Epithelial cell of proximal tubule (primary cell): ENCODE measurements at places on chromosomes 6 and 20. TPM values are rescaled to one million over a fixed set of nuclear protein-coding genes. Genes with fewer than 3 reads are reported as not detected.

Gene KHDRBS2
- total RNA-seq: 0.22 TPM in 1 of 2 replicates, not detected in the other

Gene SMLR1
- not detected in 2 replicates for total RNA-seq

Gene KIFC1
- 117 and 126 TPM in 2 replicates for total RNA-seq

Gene TTPAL
- 7.9 and 11.0 TPM in 2 replicates for total RNA-seq

Gene SCRT2
- not detected in 2 replicates for total RNA-seq

Gene MDFI
- 48.5 and 61.2 TPM in 2 replicates for total RNA-seq

Gene SLC17A1
- total RNA-seq: not detected in 2 replicates

Gene SIRPG
- not detected in 2 replicates for total RNA-seq

Gene CST4
- not detected in 2 replicates for total RNA-seq

DNA sequence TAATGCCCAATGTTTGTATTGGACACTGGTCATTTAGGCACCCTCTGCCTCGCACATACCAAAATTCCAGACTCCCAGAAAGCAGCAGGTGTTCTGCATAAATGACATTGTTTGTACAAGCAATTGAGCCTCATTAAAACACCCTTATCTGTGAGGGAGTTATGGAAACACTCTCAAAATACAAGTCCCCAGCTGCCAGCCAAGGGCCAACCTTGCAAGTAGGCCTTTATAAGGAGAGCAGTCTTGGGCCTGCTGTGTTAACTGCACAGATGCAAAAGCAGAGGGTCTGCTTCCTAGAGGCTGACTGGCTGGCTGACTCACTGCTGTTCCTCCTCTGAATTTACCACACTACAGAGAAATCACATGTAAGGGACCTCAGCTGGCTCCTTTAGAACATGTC, 150.4 kb upstream of the HMGN3 start:
- DNase-seq: no peak

- no peak for DNase-seq
Measured at GRCh38 chr6:72651174-72651573, 29.3 kb downstream of the KCNQ5 start.

- no peak for DNase-seq
Measured at GRCh38 chr6:135086414-135086764, 31.8 kb upstream of the HBS1L start.

GRCh38 chr20:35598899-35599775, 16.5 kb upstream of the SPAG4 start:
- no peak for DNase-seq

GRCh38 chr6:154566866-154567265, 56.4 kb upstream of the CNKSR3 start:
- DNase-seq: no peak

DNA sequence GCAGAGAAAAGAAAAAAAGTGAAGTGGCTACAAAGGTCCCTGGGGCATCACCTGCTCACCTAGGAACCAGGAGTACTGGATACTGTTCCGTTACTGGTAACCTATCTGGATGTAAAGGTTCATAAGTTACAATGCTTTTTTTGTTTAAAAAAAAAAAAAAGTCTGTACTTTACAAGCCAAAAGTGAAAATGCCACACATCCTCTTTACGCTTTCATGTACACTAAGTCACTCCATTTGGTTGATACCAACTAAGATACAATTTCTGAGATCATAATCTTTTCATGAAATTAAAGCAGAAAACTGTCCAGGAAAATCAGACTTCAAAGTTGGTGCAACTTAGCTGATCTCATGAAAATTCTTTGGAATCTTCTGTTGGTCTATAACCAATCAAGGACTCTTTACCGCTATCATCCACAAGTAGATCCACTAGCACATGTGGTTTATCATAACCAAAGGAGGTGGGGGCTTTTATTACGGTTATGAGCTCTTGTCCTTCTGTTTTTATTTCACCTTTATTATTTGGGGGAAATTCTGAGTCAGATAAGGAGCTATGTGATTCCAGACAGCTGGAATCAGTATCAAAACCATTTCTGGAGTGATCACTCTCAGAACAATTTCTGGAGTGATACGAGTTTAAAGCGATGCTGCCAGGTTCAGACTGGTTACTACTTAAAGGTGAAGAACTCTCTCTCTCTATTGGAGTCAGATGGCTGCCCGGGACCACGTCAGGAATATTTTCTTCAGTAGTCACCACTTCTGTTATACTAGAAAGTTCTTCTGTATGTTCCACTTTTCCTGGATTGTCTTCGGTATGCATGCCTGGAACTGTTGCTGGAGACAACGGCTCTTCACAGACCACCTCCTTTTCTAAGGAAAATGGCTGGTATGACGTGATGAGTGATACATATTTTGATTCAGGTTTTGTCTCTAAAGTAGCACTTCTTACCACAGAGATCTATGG, 21.2 kb downstream of the IFNGR1 start:
- no peak for DNase-seq

DNA sequence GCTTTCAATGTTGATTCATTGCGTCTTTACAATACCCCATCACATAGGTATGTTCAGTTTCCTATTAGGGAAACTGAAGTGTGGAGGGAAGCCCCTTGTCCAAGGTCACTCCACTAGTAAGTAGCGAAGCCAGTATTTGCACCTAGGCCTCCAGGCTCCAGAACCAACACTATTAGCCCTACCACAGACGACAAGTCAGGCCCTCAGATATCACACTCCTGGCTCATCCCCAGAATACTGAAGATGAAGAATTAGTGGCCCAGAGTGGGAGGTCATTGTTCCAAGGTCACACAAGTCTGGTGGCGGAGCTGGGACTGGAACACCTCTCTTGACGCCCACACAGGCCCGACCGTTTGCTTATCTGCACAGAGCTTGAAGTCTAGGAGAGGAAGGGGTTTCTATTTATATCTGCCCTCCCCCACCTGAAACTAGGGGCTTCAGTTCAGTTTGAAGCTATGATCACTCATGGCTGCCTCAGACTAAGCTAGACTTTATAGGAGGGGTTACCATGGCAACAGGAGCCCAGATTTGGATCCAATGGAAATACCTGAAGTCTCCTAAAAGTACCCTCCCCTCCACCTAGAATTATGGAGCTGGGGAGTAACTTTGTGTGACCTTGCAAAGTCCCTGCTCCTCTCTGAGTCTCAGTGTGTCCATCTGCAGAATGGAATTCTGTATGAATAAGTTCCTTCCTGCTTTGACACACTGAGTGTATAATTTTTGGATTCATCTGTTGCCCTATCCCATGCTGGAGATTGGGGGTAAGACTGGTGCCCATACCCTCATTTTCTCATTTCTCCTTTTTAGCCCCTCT, 2.2 kb downstream of the SNTA1 start:
- no peak for DNase-seq

GRCh38 chr20:25084626-25085187, 2.8 kb upstream of the VSX1 start:
- no peak for DNase-seq

DNA sequence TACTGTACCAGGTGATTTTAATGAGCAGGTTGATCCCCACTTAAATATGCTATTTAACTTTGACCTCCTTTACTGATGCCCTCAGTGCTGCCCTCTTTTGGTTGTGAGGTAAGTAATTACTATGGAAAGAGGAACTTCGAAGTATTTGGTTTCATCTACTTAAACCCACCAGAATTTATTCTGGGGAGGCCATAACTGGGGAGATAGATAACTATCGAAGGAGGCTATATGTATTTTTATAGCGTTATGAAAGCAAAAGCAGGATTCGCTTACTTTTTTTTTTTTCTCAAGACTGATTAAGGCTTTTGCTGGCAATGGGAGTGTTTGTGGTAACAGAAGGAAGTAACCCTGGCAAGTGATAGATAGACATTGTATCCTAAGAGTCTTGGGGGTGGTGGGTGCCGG, 168.9 kb upstream of the CENPW start:
- no peak for DNase-seq

- DNase-seq: no peak
Measured at GRCh38 chr20:39961637-39962244, 727.3 kb downstream of the MAFB start.

DNA sequence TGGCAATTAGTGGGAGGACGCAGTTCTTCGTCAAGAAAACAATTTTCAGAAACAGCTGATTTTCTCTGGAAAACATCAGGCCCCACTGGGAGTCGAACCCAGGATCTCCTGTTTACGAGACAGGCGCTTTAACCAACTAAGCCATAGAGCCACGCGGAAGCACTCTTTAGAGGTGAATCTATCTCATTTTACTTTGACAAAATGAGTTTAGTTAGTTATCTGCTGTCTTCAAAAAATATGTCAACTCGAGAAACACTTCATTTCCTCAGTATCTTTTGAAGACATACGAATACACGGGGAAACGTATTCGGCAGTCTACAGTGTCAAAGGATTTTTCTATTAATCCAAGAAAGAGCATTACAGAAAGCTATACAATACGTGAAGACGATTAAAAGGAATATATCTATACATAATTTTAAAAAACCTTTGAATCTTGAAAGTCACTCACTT, 26.7 kb downstream of the GPX6 start:
- DNase-seq: no peak

GRCh38 chr6:13538084-13538483, 36.3 kb upstream of the SIRT5 start:
- DNase-seq: peak; percentile 7

DNA sequence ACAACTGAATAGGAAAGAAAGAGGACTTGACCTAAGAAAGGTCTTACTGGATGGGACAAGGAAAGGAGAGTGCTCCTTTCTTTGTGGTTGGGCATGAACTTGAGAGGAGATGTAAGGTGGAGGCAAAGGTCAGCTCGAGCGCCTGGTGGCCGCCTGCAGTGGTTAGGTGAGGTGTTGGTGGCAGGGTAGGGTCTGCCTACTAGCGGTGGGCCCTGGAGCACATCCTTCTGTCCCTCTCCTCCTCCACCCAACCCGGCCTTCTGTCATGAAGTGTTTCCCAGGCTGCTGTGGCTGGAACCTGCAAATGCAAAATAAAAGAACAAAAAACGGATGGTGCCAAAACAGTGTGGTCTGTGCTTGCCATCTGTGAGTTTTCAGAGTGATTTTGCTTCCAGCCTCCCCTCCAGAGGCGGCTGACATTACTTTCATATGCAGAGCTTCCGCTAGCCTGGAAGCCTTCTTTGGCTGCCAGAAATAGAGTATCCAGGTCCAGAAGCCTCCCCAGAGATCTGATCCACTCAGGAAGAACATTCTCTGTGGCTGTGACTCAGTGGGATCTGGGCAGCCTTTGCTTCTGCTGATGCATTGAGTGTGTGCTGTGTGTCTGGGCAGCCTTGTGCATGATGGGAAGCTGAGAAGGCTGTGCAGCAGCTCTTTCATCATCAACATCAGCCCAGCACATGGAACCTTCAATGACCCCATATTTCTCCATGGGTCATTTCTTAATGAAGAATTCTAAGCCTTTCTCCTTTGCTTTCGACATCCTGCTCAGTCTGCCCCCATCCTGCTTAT, 79.8 kb upstream of the FAM184A start:
- no peak for DNase-seq

DNA sequence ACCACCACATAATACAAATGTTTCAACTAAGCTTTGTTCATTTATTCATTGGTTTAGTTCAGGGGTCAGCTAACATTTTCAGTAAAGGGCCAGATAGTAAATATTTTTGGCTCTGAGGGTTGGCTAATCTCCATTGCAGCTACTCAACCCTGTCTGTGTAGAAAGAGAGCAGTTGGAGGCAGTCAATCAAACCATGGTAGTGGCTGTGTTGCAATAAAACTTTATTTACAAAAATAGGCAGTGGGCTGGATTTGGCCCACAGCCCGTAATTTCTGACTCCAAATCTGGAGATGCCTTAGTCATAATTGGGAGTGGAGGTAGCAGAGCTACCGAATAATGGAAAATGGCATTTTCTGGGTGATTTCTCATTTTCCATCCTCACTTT, 242.5 kb upstream of the ZFP64 start:
- DNase-seq: no peak

- peak; percentile 95 for DNase-seq
Measured at GRCh38 chr6:46876126-46876525, 45.6 kb downstream of the ADGRF5 start.

DNA sequence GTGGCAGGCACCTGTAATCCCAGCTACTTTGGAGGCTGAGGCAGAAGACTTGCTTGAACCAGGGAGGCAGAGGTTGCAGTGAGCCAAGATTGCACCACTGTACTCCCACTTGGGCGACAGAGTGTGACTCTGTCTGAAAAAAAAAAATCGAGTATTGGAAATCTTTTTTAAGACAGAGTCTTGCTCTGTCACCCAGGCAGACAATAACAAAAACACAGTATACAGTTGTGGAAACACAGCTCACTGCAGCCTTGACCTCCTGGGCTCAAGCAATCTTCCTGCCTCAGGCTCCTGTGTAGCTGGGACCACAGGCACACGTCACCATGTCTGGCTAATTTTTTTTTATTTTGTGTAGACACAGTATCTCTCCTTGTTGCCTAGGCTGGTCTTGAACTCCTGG, 15.0 kb downstream of the NANP start:
- no peak for DNase-seq

GRCh38 chr20:37111926-37112455, 16.2 kb upstream of the RBL1 start:
- DNase-seq: no peak

- no peak for DNase-seq
Measured at GRCh38 chr20:18289306-18289705, 979 bp downstream of the ZNF133 start.

GRCh38 chr6:26183581-26184366, 96.5 kb downstream of the HFE start:
- peak; percentile 91 for DNase-seq

- no peak for DNase-seq
Measured at GRCh38 chr6:148572676-148573335, 174.0 kb upstream of the UST start.

DNA sequence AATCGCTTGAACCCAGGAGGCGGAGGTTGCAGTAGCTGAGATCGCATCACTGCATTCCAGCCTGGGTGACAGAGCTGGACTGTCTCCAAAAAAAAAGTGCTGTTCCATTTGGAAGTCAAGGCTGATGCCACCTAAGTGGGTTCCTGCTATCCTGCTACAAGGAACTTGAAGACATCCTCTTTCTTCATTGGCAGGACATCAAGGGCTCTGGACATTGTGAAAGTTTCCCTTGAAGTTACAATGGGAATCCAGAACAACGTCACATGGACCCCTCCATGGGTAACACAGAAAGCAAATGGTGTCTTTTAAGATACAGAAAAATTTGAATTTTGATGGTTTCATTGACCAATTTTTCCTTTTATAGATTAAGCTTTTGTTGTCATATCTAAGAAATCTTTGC, 15.5 kb upstream of the ITCH start:
- DNase-seq: no peak

DNA sequence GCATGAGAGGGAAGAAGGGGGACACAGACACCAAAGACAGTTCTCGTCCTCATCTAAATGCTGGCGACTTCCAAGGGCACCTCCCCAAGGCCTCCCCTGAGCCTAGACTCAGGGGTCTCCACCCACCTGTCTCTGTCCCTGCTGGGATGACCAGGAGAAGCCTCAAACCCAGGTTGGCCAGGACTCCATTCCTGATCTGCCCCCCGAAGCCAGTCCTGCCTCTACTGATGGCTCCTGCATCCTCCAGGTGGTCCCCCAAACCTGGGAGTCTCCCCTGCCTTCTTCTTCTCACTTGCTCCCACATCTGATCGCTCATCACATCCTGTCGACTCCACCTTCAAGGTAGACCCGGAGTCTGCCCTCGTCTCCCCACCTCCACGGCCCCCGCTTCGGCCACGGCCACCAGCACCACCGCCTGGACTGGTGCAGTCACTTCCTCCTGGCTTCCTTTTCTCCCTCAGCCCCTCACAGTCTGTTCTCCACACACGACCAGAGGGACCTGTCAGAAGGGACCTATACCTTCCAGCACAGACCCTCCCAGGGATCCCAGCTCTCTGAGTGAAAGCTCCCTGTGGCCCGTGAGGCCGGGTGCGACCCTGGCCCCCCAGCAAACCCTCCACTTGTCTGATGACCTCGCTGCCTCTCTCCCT, 92.1 kb downstream of the CEBPB start:
- DNase-seq: no peak
